ENCODE measurements at places on chromosomes 11 and 22. TPM values are rescaled to one million over a fixed set of nuclear protein-coding genes. Genes with fewer than 3 reads are reported as not detected.

MMP10 gene
- total RNA-seq: not detected

TCN1 gene
- not detected for total RNA-seq

GRCh38 chr11:72924568-72925190 lies 110.5 kb downstream of the ATG16L2 start:
- no peak for DNase-seq
- H3K4me1 ChIP-seq: peaks cover 66% of the 10 kb centered on the region
- H3K4me3 ChIP-seq: no peak overlapping the region

DNA sequence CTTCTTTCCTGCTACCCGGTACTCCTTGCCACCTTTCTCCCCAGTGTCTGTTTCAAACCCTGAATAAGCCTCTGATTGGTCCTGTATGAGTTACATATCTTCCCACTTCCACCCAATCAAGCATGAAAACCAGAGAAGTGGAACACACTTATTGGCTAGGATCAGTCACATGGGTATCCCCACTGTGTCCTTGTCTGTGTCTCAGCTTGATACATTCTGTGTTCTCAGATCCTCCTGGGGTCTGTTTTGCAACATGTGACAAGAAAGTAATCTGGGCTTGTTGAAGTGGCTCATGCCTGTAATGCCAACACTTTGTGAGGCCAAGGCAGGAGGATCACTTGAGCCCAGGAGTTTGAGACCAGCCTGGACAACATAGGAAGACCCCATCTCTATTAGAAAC lies 23.9 kb downstream of the MCHR1 start:
- no peaks in the 10 kb centered on the region for H3K4me1 ChIP-seq
- no peak overlapping the region for H3K4me3 ChIP-seq
- H3K27me3 ChIP-seq: no peaks in the 10 kb centered on the region
- no peaks in the 10 kb centered on the region for H3K36me3 ChIP-seq
- DNase-seq: no peak

DNA sequence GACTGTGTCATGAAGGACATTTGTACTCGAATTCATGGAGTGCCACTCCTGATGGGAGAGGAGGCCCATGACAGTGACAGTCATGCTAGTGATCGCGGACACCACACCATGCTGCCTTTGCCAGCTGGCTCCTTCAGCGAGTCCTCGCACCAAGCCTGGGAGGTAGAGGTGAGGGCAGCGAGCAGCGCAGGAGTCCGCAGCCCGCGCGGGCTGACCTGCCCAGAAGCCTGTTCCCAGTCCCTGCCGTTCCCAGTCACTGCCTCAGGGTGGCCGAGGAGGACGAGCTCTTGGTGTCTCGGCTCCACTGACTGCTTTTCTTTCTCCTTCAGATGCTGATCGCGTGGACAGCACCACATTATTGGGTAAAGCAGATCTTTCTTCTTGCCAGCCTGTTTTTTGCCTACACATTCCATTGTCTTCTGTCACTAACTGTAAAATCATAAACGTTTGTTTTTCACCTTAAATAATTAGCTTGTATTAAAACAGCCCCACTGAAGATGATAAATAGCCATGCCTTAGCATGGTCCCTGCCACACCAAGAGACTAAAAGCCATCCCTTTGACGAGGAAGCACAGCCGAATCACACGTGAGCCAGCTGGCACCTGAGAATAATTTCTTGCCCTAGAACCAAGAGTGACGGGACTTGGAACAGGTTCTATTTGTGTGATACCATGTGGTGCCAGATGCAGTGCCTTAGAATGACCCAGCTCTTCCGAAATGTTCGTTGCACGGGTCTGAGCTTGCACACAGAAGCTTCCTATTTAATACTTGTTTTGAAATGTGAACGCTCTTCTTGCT lies 25.5 kb downstream of the FAM118A start:
- peak; percentile 85 for DNase-seq
- peaks cover 52% of the 10 kb centered on the region for H3K4me1 ChIP-seq
- H3K36me3 ChIP-seq: peaks cover 66% of the 10 kb centered on the region
- no peaks in the 10 kb centered on the region for H3K27me3 ChIP-seq
- H3K27ac ChIP-seq: peak overlapping the region; percentile 92

DNA sequence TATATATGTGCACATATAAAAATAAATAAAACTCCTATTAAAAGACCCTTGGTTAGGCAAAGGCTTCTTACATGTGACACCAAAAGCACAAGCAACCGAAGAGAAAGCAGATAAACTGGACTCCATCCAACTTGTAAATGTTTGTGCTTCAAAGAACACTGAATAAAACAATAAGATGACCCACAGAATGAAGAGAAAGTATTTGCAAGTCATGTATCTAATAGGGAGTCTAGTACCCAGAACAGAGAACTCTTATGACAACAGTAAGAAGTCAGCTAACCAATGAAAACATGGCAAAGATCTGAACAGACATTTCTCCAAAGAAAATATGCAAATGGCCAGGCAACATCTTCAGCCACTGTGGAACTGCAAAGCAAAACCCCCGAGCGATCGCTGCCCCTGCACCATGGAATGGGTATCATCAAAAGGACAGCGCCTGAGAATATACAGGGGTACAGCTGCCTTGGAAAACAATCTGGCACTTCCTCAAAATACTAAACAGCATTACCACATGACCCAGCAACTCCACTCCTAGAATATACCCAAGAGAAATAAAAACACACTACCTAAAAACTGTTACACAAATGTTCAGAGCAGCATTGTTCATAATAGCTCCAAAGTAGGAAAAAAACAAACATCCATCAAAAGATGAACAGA lies 17.2 kb downstream of the BRD1 start:
- no peak overlapping the region for H3K4me3 ChIP-seq
- H3K4me1 ChIP-seq: peaks cover 80% of the 10 kb centered on the region
- H3K27me3 ChIP-seq: no peaks in the 10 kb centered on the region

GRCh38 chr11:30405385-30405784 lies 82.5 kb downstream of the ARL14EP start:
- H3K27ac ChIP-seq: no peak overlapping the region
- no peaks in the 10 kb centered on the region for H3K27me3 ChIP-seq
- no peak overlapping the region for H3K4me3 ChIP-seq
- no peak for DNase-seq
- H3K36me3 ChIP-seq: no peaks in the 10 kb centered on the region

DNA sequence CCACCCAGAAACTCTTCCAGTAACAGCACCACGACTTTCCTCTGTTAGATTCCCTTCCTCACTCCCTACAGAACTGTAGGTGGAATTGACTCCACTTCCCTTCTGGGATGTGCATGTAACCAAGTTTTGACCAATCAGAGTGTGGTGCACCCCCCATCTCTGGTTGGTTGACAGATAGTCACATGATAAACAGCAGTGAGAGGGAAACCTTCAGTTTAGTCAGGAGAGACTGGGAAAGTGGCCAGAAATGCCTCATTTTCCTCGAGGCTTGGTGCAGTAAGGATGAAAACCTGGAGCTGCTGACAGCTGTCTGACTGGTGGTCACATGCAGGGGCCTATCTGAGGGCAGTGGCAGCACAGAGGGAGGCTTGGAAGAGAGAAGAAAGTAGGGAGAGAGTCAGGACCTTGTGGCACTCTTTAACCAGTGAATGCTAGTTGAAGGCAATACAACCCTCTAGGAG lies 67.3 kb upstream of the GRK3 start:
- no peaks in the 10 kb centered on the region for H3K36me3 ChIP-seq
- no peak overlapping the region for H3K4me3 ChIP-seq

GRCh38 chr22:23012081-23012622 lies 58.2 kb upstream of the GNAZ start:
- no peaks in the 10 kb centered on the region for H3K36me3 ChIP-seq
- H3K27ac ChIP-seq: no peak overlapping the region
- DNase-seq: no peak
- no peaks in the 10 kb centered on the region for H3K4me1 ChIP-seq

DNA sequence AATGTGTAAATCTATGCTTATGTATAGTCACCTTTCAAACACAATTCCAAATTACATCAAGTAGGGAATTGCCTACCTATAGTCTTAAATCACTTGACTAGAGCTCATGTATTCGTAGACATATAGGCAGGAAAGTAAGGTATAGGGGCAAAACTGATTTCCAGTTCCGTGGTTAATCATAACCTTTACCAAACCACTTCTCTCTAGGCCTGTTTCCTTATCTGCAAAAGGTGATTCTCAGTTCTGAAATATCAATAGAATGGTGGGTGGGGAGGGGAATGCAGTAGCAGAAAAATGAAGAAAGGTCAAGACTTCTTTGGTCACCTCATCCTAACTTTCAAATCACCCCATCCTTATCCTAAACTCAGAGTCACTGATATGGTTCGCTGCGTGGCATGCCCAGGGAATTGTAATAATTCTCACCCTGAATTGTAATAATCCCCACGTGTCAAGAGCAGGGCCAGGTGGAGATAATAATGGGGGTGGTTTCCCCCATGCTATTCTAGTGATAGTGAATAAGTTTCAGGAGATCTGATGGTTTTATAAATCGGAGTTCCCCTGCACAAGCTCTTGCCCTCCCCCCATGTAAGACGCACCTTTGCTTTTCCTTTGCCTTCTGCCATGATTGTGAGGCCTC lies 1.9 kb upstream of the ANO5 start:
- DNase-seq: no peak
- peaks cover 26% of the 10 kb centered on the region for H3K4me1 ChIP-seq
- H3K36me3 ChIP-seq: no peaks in the 10 kb centered on the region
- H3K4me3 ChIP-seq: no peak overlapping the region
- peaks cover 5% of the 10 kb centered on the region for H3K27me3 ChIP-seq

DNA sequence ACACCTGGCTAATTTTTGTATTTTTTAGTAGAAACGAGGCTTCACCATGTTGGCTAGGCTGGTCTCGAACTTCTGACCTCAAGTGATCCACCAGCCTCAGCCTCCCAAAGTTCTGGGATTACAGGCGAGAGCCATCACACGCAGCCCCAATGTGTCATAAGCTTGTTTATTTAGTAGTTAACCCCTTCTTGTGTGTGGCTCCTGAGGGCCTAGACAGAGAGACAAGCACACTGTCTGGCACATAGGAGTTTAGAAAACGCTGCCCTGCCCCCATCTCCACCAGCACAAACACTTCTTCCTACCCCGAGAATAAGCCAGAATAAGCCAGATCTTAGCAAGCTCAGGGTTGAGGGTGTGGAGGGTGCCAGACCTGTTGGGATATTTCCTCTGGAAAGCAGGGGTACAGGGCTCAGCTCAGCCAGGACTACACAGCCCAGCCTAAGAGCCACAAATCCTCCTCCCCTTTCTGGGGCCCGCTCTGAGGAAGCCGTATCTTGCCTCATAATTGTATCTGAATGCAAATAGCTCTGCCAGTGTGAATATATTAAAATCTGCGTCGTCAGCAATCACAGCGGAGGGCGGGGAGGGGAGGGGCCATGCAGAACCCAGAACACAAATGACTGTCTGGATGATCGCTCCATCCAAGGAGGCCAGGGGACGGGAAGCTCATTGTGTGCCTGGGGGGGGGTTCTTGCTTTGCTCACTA lies 247.3 kb downstream of the MN1 start:
- H3K4me1 ChIP-seq: no peaks in the 10 kb centered on the region
- no peak for DNase-seq
- peaks cover 40% of the 10 kb centered on the region for H3K27me3 ChIP-seq

DNA sequence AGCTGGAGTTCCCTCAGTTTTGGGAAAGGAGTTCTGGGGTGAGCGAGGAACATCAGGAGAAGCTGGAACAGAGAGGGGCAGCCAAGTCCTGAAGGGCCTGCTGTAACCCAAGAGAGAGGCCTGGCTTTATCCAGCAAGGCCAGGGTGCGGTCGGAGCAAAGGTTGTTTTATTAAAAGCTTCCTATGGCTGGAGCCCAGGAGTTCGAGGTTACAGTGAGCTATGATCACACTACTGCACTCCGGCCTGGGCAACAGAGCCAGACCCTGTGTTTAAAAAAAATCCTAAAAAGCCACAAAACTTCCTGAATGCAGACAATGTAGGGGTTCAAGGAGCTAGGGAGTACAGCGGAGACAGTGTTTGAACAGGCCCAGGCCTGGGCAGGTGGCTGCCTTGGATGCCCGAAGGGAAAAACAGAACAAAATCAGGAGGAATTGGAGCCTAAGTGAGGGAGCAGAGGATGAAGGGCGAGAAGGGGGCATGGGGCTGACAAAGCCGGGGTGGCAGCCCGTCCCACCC lies 22.2 kb upstream of the MALAT1 start:
- peak overlapping the region; percentile 99 for H3K27ac ChIP-seq
- DNase-seq: no peak
- peak overlapping the region; percentile 79 for H3K4me3 ChIP-seq
- H3K27me3 ChIP-seq: no peaks in the 10 kb centered on the region
